ENCODE measurements at places on chromosomes 7 and 10.

- no peak for DNase-seq
Observed at GRCh38 chr10:102815790-102816549, 21.2 kb downstream of the CYP17A1 start.

DNA sequence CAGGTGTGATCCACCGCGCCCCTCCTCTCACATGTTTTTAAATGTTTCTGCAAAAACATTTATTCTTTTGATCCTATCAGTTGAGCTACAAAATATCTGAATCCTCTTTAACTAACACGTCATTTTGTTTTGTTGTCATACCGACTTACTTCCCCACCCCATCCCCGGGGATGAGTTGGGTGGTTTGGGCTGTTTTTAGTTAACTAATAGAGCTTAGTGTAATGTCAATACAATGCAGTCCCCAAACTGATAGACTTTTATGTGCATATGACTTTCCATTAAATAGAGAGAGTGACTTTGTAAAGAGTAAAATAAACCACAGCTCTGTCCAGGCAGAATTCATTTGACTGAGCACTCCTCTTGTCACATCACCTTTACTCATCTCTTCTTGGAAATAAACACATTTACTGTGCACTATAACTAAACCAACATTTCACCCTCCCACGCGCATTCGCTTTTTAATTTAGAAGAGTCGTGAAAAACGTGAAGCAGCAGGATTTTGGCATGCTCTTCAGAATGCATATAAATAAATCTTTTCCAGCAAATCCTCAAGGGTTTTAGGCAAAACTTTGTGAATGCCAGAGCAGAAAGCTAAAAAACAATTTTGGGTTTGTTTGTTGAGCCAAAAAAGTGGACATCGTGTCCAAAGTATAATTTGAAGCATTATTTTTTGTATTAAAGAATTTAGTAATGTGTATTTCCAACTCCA, 187.4 kb upstream of the MGMT start:
- no peak for DNase-seq

DNA sequence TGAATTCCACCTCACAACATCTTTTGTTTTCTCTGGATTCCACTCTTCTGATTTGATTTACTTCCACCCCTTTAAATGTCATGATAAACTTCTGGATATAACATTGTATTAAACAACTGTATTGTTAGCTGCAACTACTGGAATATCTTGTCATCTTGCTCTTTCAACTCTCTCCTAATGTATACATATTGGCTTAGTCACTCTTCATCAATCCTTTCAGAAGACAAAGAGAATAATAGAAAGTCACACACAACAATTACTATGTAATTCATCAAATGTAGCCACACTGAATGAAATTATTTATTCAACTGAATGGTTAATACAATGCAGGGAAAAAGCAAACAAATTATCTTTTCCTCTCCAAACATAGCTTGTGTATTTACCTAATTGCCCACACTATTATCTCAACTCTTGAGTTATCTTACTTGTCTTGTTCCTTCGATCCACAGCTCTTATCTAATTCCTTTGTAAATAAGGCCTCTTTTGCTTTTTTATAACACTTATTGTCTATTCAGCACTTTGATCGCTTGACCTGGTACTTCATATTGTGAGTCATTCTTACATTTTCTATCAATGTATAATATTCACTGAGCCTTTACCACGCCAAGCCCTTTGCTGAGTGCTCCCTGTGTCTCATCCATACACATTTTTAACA, 16.7 kb downstream of the SEMA3A start:
- DNase-seq, result no peak

DNA sequence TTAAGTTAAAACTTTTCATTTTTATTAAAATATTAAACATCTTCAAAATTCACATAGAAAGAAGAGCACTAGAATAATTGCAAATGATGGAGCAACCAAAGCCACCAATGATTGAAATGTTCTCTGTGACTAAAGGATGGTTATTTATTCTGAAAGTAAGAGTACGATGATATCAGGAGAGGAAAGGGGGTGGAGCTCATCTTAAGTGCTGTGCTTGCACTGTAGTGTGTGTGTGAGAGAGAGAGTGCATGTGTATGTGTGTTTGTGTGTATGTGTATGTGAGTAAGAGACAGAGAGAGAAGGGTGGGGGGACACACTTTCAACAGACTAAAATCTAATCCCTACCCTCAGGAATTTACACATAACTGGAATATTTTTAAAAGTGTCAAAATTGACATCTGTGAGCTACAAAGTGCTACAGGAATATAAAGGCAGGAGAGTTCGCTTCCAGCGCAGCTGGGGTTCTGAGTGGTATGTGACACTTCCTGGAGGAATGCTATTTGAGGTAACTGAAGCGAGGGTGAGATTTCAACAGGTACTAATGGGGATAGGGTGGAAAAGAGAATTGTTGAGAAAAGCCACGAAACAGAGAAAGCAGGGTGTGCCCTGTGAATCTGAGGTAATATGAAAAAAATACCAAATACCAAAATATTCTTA, 57.2 kb upstream of the SMNDC1 start:
- no peak for DNase-seq

DNA sequence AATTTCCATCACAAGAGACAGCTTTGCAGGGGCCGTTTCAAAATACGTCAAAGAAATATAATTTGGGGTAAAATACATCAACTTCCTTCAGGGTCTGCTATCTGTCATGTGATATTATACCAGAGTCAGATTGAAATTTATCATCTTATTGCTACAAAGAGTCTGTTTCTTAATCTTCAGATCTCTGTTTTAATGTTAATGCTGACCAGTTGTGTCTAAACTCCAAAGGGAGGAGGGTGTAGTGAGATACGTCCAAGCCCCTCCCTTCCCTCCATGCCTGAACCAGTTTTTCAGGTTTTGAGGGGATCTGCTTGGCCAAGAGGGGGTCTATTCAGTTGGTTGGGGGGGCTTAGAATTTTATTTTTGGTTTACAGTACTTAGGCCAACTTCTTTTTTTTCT, 891.6 kb downstream of the GRM8 start:
- no peak for DNase-seq

- no peak for DNase-seq
Observed at GRCh38 chr7:55438757-55439525, 73.8 kb downstream of the LANCL2 start.

Data from NCI-H446 treated with DMSO at 0.1 percent for 48 hours (cell line).